ENCODE measurements at places on chromosomes 16 and 17.

GRCh38 chr17:70862295-70862694, 693.0 kb downstream of the KCNJ2 start:
- no peak for DNase-seq

- DNase-seq, result no peak
Observed at GRCh38 chr16:66668777-66669444, 27.6 kb downstream of the CMTM4 start.

- no peak for DNase-seq
Observed at GRCh38 chr17:3529817-3530741, 27.5 kb downstream of the TRPV3 start.

GRCh38 chr17:70254735-70255460, 85.6 kb downstream of the KCNJ2 start:
- DNase-seq, result no peak

GRCh38 chr16:29862383-29862883, 593 bp downstream of the CDIPT start:
- peak; percentile 38 for DNase-seq

Measured in NCI-H1930 (cell line).